ENCODE measurements at places on chromosomes 6 and 20.

GRCh38 chr20:40578961-40579360 is 110.1 kb downstream of the MAFB start:
- no peak for DNase-seq

GRCh38 chr6:86459978-86460377 is 477.4 kb upstream of the HTR1E start:
- no peak for DNase-seq

- no peak for DNase-seq
Observed at GRCh38 chr6:46284475-46284874, 113.7 kb upstream of the ENPP5 start.

DNA sequence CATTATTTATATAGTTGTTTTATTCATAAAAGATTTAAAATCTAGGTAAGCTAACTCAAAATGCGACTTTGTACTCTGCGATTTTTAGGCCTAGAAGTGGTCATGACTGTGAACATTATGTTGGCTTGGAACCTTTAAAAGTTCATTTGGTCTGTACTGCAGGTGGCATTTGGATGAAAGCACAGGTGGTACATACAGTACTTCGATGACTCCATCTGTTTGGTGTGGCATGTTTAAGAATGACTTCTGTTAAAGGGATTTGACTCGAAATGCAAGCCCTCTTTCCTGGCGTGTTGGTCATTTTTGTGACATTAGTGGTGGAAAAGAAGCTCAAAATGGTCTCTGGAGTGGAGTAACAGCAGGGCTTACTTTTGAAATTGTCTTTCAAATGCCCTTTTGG is 118.1 kb downstream of the UST start:
- no peak for DNase-seq
